Effector memory CD8-positive, alpha-beta T cell (primary cell): ENCODE measurements at places on chromosomes 12 and 14.
A peak's percentile ranks its signal among the peaks of the same experiment; 100 is the strongest.

GRCh38 chr14:52898496-52898895 is 52.4 kb downstream of the FERMT2 start:
- no peak overlapping the region for H3K27ac ChIP-seq
- H3K36me3 ChIP-seq: no peaks in the 10 kb centered on the region
- no peak for DNase-seq
- no peak overlapping the region for H3K4me3 ChIP-seq
- H3K4me1 ChIP-seq: peaks cover 6% of the 10 kb centered on the region

- no peaks in the 10 kb centered on the region for H3K36me3 ChIP-seq
- no peak overlapping the region for H3K4me3 ChIP-seq
- H3K27me3 ChIP-seq: no peaks in the 10 kb centered on the region
- no peak overlapping the region for H3K27ac ChIP-seq
- peaks cover 7% of the 10 kb centered on the region for H3K4me1 ChIP-seq
These were observed 39.3 kb upstream of the GSG1 start for GRCh38 chr12:13142747-13143146.

GRCh38 chr12:5963515-5963914 is 18.5 kb upstream of the ANO2 start:
- peaks cover 42% of the 10 kb centered on the region for H3K27me3 ChIP-seq
- no peak overlapping the region for H3K27ac ChIP-seq
- no peak for DNase-seq
- H3K4me1 ChIP-seq: no peaks in the 10 kb centered on the region
- no peaks in the 10 kb centered on the region for H3K36me3 ChIP-seq

DNA sequence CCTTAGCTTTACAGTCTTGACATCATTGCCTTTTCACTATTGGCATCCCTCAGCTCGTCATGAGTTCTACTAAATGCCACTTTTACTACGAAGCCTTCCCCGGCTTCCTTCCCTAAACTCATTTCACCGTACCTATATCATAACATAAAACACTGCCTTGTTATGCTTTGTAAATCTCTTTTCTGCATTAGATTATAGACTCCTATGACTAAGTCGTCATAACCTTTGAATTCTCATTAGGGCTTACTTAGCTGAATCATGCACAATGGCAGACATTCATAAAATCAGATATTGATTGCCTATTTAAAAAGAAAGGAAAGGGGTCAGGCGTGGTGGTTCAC is 21.0 kb downstream of the BTG1 start:
- H3K27me3 ChIP-seq: no peaks in the 10 kb centered on the region
- H3K4me3 ChIP-seq: no peak overlapping the region
- H3K4me1 ChIP-seq: peaks cover 33% of the 10 kb centered on the region
- peak overlapping the region; percentile 66 for H3K27ac ChIP-seq
- peaks cover 84% of the 10 kb centered on the region for H3K36me3 ChIP-seq
- no peak for DNase-seq

- no peak for DNase-seq
- no peak overlapping the region for H3K27ac ChIP-seq
- H3K4me3 ChIP-seq: no peak overlapping the region
These were observed 69.2 kb upstream of the ATP2B1 start for GRCh38 chr12:89777733-89778379.

DNA sequence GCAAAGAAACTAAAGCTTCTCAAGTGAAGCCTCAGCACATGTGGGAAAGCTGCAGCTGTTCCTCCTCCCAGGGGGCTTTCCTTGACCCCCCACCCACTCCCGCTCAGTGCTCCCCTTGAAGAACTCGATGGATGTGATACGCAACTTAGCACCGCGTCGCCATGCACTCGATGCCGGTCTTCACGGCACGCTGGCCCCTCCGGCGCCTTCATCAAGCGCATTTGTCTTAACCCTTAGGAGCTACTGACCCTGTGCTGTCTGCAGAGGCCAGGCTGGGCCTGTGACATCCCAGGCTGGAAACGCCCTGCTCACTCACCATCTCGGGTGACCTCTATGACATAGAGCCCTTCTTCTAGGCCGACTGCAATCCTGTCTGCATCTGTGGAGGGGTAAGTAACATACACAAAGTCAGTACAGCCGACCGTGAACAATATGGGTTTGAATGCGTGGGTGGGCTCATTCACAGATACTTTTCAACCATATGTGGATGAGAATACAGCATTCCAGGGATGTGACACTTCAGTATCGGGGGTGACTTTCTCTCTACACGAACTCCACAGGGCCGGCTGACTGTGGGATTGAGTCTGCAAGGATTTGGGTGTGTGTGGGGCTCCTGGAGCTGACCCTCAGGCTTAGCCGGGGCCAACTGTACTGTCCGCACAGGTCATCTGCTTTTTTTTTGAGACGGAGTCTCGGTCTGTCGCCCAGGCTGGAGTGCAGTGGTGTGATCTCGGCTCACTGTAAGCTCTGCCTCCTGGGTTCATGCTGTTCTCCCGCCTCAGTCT is 23.1 kb downstream of the AMN start:
- peaks cover 15% of the 10 kb centered on the region for H3K27me3 ChIP-seq
- DNase-seq: no peak
- no peak overlapping the region for H3K27ac ChIP-seq
- H3K4me1 ChIP-seq: peaks cover 11% of the 10 kb centered on the region
- H3K36me3 ChIP-seq: peaks cover 3% of the 10 kb centered on the region
- H3K4me3 ChIP-seq: no peak overlapping the region

DNA sequence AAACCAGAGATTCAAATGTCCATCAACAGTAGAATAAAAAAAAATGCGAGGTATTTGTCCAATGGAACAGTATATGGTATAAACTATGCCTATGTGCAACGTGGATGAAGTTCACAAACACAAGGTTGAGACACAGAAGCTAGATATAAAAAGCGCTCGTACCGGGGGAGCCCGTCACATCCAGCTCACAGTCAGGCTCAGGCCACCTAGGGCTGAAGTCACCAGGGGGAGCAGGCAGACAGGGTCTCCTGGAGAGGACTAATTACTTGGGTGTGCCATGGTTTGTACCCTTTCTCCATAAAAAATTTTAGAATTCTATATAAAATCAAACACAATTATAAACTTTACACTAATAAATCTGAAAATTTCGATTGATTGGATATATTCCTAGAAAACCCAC is 13.6 kb downstream of the AHNAK2 start:
- no peak overlapping the region for H3K27ac ChIP-seq
- H3K4me1 ChIP-seq: no peaks in the 10 kb centered on the region
- DNase-seq: no peak
- peaks cover 24% of the 10 kb centered on the region for H3K27me3 ChIP-seq
- no peaks in the 10 kb centered on the region for H3K36me3 ChIP-seq

- DNase-seq: no peak
- H3K36me3 ChIP-seq: no peaks in the 10 kb centered on the region
- H3K27me3 ChIP-seq: peaks cover 35% of the 10 kb centered on the region
- no peak overlapping the region for H3K27ac ChIP-seq
These were observed 53.4 kb downstream of the RGS6 start for GRCh38 chr14:71985538-71986189.

- DNase-seq: no peak
- no peak overlapping the region for H3K27ac ChIP-seq
- H3K4me3 ChIP-seq: no peak overlapping the region
- no peaks in the 10 kb centered on the region for H3K27me3 ChIP-seq
These were observed 102.1 kb upstream of the RAP1B start for GRCh38 chr12:68508576-68508975.

DNA sequence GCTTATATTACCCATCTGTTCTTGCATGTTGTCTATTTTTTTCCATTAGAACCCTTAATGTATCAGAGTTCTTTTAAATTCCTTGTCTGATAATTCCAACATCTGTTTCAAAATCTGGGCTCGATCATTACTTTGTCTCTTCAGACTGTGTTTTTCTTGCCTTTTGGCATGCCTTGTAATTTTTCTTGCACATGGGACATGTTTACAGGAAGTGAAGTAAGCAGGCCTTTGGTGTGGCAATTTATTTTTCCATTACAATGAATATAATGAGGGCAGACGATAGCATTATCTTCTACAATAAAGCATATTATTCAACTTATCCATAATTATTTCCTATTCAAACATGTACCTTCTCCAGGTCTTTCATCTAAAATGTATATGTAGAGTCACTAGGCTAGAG is 48.3 kb downstream of the STXBP6 start:
- no peak for DNase-seq
- no peaks in the 10 kb centered on the region for H3K4me1 ChIP-seq
- H3K27me3 ChIP-seq: peaks cover 8% of the 10 kb centered on the region

GRCh38 chr14:92154283-92154942 is 32.6 kb downstream of the CPSF2 start:
- H3K27ac ChIP-seq: peak overlapping the region; percentile 78
- DNase-seq: no peak
- H3K36me3 ChIP-seq: peaks cover 79% of the 10 kb centered on the region
- no peaks in the 10 kb centered on the region for H3K27me3 ChIP-seq
- no peak overlapping the region for H3K4me3 ChIP-seq
- peaks cover 3% of the 10 kb centered on the region for H3K4me1 ChIP-seq

GRCh38 chr12:41962171-41962572 is 182.5 kb downstream of the GXYLT1 start:
- DNase-seq: no peak
- no peak overlapping the region for H3K4me3 ChIP-seq
- no peaks in the 10 kb centered on the region for H3K4me1 ChIP-seq
- H3K36me3 ChIP-seq: no peaks in the 10 kb centered on the region

DNA sequence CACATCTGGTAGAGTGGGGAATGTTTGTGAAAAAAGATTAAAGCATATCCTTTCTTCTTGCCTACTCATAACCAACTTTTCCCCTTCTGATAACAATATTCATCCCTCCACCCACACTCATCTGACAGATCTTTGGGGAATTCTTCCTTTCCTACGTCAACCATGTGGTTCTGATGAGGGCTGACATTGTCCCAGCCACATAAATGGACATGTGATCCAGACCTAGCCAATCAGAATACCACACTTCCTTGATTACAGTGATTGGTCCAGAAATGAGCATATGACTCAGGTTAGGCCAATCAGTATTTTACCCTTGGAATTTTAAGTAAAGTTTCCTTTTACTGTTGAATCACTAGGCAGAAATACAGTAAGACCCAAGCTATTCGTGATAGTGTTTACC is 58.9 kb downstream of the GPR65 start:
- no peaks in the 10 kb centered on the region for H3K4me1 ChIP-seq
- H3K27ac ChIP-seq: no peak overlapping the region
- no peak overlapping the region for H3K4me3 ChIP-seq
- no peak for DNase-seq

- H3K4me1 ChIP-seq: peaks cover 8% of the 10 kb centered on the region
- H3K4me3 ChIP-seq: no peak overlapping the region
- H3K27ac ChIP-seq: peak overlapping the region; percentile 39
- DNase-seq: peak; percentile 15
These were observed 297.5 kb downstream of the RPAP3 start for GRCh38 chr12:47408171-47408871.

DNA sequence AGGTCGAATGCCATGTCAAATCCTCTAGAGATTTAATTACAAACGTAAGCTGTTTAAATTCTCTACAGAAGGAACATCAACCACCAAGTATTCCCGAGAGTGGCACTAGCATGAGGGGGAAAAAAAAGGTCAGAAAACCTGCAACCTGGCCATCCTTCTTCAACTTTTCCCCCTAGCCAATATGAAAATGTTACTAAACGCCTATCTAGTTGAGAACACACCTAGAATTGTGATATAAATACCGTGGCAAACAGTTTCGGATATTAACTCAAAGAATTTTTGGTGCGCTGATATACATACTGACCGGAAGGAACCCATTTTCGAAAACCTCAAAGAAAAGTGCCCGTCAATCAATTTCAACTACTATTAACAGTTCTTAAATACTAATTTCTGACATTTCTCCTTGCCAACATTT is 1.8 kb downstream of the HNRNPC start:
- H3K36me3 ChIP-seq: peaks cover 82% of the 10 kb centered on the region
- peak overlapping the region; percentile 94 for H3K4me3 ChIP-seq
- H3K4me1 ChIP-seq: peaks cover 39% of the 10 kb centered on the region
- no peak for DNase-seq
- peak overlapping the region; percentile 97 for H3K27ac ChIP-seq

DNA sequence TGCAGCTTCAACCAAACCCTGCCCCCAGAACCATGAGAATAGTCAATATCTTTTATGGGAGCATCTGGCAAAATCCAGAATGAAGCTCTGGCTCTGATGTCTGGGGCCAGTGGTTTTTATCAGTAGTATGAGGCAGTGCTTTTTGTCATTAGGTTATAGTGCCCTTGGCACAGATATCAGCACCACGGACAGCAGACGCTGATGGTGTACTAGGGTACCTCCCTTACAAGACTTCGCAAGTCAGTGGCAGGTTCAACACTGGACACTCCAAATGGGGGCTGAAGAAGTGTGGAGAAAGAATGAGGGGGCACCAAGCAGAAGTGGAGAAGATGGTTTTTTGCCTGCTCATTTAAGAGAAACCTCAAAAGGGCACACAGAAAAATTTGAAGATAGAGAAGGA is 68.2 kb upstream of the E2F7 start:
- H3K4me1 ChIP-seq: no peaks in the 10 kb centered on the region
- no peak for DNase-seq
- no peaks in the 10 kb centered on the region for H3K27me3 ChIP-seq
- H3K4me3 ChIP-seq: no peak overlapping the region
- no peak overlapping the region for H3K27ac ChIP-seq

DNA sequence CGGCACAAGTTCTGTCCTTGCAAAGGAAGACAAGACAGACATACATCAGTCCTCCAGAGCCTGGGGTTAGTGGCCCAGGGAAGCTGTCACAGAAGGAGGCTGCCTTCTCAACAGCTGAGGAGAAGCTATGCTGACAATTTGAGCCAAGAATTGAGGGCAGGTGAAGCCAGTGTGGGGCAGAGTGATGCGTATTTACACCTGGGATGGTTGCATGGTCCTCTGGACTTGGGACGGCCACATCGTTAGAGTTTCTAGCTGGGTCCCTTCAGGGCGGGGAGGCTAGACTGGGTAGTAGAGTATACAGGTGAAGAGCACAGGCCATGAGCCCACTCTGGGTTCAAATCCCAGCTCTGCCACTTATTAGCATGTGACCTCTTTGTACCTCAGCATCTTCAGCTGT is 16.5 kb downstream of the KRT85 start:
- H3K27me3 ChIP-seq: peaks cover 75% of the 10 kb centered on the region
- H3K4me3 ChIP-seq: no peak overlapping the region
- no peak overlapping the region for H3K27ac ChIP-seq
- no peak for DNase-seq

- no peak for DNase-seq
- no peak overlapping the region for H3K4me3 ChIP-seq
- H3K36me3 ChIP-seq: no peaks in the 10 kb centered on the region
- H3K4me1 ChIP-seq: no peaks in the 10 kb centered on the region
- no peak overlapping the region for H3K27ac ChIP-seq
These were observed 146.9 kb downstream of the KCNC2 start for GRCh38 chr12:75062691-75063090.

DNA sequence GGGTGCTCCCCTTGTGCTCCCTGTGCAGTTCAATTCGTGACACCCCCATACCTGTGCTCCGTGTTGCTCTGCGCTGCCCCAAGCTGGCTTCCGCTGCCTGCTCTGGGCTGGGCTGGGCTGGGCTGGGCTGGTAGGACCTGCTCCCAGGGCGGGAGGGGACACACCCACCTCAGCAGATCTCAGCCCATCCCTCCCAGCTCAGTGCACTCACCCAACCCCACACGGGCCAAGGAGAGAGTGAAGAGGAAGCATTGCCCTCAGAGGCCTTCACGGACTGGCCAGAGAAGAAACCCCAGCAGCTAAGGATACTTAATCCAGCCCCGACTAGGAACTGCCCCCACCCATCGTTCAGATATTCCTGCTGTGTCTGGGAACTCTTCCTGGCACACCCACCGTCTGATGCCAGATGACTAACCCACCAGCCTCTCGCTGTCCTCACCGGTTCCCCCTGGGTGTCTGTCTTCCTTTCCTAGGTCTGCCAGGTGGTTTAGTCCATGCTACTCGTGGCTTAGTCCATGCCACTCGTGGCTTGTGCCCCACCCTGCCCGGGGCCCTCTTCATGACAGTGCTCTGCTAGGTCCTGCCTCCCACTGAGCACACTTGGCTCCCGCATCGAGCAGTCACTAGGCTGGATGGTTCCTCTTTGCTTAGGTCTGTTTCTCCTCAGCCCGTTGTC is at the start of gene LPAR5:
Gene LPAR5 (minus strand): TSS at position 104 of the 676 bp plus-strand sequence. CDS start 14,711 bp downstream, outside the sequence.
- peak within 1 kb of the TSS; percentile 85 for H3K4me3 ChIP-seq
- H3K27me3 ChIP-seq: no peaks in the 10 kb centered on the region
- peaks cover 6% of the 10 kb centered on the region for H3K36me3 ChIP-seq
- H3K27ac ChIP-seq: peak within 1 kb of the TSS; percentile 92
